ENCODE measurements at places on chromosomes 13 and 19.

- no peak for DNase-seq
Measured at GRCh38 chr19:13350072-13350471, 156.2 kb downstream of the CACNA1A start.

GRCh38 chr19:11377237-11377636, 2.8 kb downstream of the SWSAP1 start:
- peak; percentile 27 for DNase-seq

- no peak for DNase-seq
Measured at GRCh38 chr19:13189600-13189999, 39.4 kb downstream of the IER2 start.

DNA sequence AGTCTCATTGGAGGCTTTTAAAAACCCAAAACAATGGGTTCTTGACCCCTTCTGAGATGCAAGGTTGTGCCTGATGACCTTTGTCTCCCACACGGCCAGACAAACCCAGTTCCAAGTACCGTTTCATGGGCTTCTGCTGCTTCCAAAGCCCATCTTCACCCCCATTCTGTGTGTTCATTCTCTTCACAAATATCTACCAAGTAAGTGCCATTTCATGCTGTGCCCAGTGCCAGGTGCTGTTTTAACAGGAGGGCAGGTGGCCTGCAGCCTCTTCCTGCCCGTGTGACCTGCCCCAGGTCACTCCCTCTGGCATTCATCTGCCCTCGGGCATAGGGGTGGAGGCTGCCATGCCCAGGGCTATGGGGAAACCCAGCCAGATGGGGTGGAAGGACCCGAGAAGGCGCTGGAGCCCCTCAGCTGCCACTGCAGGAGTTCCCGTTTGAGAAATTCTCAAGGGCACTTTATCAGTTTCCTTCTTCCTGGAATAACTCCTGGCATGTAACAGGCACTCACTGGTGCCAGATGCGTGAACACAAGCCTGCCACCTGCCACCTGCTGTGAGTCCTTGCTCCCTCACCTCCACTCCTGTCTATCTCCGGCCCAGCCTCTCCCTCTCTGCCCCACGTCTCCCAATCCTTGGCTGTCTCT, 12.5 kb downstream of the CAPN12 start:
- no peak for DNase-seq

DNA sequence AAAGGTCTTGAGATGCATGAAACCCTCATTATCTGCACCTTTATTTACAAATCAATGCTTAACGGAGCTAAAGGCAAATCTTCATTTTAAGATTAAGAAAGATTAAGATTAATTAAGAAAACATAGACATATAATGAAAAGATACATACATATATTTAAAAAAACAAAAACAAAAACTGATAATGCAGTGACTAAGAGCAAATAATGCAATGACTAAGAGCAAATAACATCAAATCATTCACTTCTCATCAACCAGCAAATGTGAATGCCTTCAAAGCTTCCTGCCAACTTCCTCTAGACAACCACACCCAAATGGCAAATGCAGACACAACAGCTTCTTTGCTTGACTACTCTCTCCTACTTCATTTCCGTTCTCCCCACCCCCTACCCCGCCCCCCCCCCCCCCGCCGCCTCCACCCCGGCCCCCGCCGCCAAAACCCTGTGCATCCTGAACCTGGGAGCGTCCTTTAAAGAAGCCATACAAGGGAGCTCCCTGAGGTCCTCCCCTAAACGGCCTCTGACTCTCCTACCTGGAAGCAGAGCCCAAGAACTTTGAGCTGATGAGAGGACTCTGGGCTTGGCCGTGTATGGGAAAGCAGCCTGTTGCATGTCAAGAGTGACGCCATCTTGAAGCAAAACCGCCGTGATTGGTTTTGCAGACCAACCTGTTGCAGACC, 24.5 kb downstream of the TEX101 start:
- DNase-seq, result no peak

DNA sequence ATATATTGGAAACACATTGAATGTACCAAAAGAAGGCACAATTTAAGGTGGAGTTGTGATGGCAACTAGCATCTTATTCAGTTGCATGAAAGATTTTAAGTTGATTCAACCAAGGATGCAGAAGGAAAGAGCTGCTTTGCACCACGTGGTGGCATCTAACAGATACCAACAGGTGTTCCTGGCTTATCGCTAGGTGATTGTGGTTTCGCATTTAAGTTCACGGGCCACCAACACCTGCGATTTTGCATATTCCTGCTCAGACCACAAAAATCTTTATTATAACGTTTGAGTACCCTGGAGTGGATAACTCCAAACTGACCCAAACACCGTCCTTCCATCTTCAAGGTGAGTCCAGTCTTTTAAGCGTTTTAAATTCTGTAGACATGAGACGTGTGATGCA, 45.3 kb downstream of the RGCC start:
- DNase-seq, result no peak

- DNase-seq, result no peak
Measured at GRCh38 chr19:18841400-18841799, 9.6 kb downstream of the UPF1 start.

GRCh38 chr13:89057862-89058261, 1386.7 kb downstream of the SLITRK5 start:
- no peak for DNase-seq

DNA sequence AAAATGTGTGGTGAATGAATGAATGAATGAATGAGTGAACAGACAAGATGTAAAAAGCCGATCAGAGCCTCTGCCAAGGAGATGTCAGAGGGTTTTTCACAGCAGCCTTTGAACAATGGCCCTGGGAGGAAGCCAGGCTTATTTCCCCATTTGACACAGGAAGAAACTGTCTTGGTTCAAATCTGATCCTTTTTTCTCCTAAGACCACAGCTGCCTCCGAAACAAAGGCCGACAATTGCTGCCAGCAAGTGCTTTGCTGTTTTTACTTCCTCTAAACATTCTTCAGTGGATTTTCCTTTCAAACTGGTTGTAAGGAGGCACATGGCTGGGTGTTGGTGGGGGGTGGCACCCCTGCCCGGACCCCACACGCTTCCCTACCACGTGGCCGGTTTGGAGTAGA, 44.2 kb upstream of the HOMER3 start:
- DNase-seq, result no peak

- no peak for DNase-seq
Measured at GRCh38 chr13:113804017-113804702, 45.1 kb downstream of the TMEM255B start.

DNA sequence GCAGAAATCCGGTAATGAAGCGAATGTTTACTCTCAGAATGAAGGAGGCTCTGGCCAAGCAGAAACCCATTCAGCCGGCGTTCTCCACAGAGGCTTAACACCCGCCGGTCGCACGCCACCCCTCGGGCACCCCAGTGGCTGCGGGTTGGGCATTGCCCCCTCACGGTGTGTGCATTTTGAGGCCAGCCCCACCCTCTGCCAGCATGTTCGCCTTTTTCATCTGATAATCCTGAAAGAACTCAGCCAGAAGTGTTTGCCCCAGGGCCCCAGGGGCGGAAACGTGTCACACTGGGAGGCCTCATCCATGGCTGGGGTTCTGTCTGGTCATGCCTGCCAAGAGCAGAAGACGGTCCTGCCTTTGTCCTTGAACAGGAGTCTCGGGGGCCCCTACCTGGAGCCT, 34.2 kb downstream of the COMP start:
- DNase-seq, result no peak

DNA sequence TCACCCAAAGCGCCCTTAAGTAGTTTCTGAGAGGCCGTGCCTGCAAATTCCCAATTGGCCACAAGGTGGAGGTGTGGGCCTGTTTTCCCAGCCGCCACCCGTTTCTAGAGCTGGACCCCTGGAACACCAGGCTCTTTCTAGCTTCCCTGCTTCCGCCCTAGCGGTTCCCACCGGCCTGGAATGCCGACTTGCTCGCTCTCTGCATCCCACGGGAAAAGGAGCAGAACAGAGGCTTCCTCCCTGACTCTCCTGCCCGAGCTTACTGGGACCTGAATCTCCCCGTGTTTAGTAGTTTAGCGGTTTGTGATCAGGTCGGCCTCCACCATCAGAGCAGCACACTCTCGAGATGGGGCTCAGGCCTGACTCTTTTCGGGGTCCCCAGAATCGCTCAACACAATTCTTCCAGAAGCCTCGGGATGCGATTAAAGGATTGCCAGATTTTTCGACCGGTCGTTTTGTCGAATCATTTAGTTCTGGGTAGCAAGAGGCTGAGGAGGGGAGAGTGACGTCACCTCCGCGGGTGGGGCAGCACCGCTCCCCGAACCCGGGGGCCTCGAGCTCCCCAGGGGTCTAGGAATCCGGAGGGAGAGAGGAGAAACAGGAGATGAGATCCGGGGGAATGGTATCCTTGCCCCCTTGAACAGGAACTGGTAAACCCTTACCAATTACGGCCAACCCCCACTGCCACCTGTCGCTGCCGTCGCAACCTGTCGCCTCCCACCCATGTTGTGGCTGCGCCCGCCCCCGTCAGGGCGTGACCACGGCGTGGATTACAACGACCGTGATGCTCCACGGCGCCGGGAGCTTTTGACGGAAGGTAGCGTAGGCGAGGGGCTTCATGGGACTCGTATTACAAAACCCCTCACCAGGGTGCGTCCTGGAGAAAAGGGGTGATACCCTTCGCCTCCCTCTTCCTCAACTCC, 8.0 kb downstream of the NAPSA start:
- peak; percentile 91 for DNase-seq

- peak; percentile 48 for DNase-seq
Measured at GRCh38 chr19:2097886-2098327, 1.2 kb downstream of the IZUMO4 start.

- no peak for DNase-seq
Measured at GRCh38 chr19:48617146-48617937, 1.6 kb downstream of the RPL18 start.

DNA sequence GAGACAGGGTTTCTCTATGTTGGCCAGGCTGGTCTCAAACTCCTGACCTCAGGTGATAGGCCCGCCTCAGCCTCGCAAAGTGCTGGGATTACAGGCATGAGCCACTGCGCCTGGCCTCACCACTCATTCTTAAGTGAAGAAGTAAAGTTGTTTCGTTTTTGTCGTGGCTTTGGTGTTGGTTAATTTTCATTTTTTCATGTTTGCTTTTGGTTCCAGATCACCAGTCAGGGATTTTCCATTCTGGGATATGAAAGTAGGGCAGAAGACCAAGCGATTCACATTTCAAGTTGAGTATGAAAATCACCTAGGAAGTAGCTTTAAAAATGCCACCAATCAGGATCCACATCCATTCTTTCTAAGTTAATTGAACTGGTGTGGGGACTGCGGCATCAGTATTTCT, 289.9 kb downstream of the DIAPH3 start:
- DNase-seq, result no peak

GRCh38 chr19:2225415-2226050, 10.6 kb downstream of the PLEKHJ1 start:
- DNase-seq, result no peak

GRCh38 chr19:5396963-5397362, 56.4 kb upstream of the PTPRS start:
- DNase-seq, result no peak

GRCh38 chr13:30808600-30808999, 73.3 kb downstream of the ALOX5AP start:
- no peak for DNase-seq

DNA sequence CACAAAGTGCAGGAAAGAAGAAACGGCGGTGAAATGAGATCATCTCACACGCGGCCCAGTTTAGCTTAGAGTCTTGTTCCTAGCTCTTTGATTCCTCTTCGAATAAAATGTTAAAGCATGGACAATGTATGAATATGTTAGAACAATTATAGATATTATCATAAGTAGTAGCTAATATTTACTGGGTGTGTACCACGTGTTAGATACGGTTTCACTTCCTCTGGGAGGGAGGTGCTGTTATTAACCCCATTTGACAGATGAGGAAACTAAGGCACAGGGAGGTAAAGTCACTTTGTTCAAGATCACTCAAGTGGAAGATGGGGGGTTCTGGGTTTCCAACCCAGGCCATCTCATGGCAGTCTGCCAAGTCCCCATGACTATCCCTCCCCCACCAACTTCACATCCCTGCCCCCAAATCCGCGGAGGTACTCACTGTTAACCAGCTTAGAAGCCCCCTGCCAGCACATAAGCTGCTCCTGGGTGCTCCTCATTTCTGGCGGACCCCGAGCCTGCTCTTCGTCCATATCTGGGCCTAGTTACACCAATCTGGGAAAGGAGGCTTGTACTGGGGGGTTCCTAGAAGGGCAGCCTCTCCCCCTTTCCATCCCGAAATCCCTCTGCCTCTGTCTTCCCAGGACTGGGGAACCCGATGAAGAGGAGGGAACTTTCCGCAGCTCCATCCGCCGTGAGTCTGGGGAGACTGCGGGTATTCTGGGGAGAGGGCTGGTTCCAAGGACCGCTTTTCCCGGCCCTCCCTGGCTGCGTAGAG, 1.0 kb upstream of the FXYD7 start:
- no peak for DNase-seq

DNA sequence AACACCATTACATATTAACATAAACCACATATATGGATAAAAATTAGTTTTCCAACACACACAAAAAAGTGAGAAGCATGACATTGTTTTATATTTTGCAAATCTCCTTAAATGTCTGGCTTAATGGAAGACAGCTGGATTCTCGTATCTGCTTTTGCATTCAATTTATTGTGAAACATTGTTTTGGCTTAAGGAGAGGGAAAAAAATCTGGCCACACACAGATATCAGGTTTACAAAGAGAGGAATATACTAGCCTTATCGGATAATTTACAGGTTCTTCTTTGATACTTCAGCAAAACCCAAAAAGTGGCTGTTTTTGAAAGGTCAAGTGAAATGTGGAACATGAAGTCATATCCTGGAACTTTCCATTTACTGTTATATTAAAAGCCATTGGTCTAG, 523.5 kb upstream of the ARGLU1 start:
- DNase-seq, result no peak

GRCh38 chr13:23741879-23742510, 147.2 kb downstream of the MIPEP start:
- peak; percentile 81 for DNase-seq

DNA sequence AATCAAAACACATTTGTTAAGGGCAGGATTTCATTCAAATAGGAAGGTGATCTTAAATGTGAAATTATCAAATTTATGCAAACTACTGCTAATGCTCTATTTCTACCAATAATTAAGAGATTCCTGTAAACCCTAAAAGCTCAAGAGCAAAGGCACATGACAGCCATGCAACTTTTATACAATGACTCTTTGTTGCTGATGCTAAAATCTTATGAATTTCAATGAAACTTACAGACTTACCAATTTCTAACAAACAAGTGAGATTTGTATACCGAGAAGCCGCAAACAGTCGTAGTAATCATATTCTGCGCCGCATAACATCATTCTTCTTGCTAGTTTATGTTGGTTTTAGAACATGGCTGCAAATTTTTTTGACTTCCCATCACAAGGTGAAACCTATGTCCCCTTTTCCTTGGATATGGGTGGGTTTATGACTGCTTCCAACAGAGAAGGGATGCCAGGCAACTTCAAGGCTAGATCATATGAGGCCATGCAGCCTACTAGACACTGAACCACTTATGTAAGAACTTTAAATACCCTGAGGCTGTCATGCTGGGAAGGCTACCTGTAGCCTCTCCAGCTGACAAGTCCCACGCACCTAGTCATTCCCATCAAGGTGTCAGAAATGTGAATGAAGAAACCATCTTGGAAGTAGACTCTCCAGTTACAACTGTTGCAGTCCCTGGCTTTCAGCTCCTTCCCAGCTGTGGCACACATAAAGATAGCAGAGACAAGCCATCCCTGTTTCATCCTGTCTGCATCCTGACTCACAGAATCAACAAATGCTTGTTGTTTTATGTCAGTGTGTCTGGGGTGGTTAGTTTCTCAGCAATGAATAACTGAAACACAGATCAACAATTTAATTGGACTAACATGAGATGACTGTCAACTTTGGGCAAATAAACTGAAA, 42.0 kb downstream of the LNX2 start:
- DNase-seq, result peak; percentile 22

GRCh38 chr19:18415178-18415867, 3.9 kb upstream of the SSBP4 start:
- no peak for DNase-seq
